ENCODE measurements at places on chromosomes 4 and X. TPM values are rescaled to one million over a fixed set of nuclear protein-coding genes. Genes with fewer than 3 reads are reported as not detected.
A peak's percentile ranks its signal among the peaks of the same experiment; 100 is the strongest.

The MAP7D2 gene
- total RNA-seq, result 0.75 TPM

DNA sequence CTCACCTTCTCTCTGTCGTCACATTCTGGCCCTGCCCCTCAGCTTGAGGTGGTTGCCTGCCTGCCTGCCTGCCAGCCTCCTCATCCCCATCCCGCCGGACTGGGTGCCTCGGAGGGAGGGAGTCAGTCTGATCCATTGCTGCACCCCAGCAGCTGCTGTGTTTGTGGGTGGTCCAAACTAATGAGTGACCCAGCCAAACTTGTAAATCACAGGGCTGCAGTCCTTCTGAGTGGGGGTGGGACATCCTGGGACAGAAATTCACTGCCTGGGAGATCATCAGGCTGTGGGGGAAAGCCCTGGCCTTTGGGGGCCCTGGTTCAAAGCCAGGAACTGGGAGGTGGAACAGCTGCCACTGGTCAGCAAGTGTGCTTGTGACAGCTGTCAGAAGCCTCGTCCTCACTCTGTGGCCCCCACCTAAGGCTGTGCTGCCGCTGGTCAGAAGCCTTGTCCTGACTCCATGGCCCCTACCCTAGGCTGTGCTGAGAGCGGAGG, 5.6 kb downstream of the GPR78 start:
- no peak for DNase-seq
- H3K4me1 ChIP-seq, result no peaks in the 10 kb centered on the region
- H3K4me3 ChIP-seq, result no peak overlapping the region

DNA sequence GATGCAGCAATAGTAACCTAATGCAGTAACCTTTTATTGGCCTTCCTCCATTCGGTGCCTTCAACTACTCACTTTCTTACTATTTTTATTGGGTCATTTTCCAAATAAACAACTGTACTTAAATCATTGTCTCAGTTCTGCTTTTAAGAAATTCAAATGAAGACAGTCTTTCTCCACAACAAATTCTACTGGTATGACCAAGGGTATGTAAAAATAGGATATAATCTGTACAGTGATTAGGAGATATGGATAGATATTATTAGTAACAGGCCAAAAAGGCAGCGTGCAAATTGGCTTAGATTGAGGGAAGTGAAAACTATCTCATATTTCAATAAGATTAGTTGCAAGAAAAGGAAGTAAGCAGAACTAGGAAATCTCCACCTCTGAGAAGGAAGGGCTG, 177.4 kb upstream of the PPP1R2C start:
- no peaks in the 10 kb centered on the region for H3K36me3 ChIP-seq
- DNase-seq, result no peak
- H3K4me3 ChIP-seq, result no peak overlapping the region
- H3K4me1 ChIP-seq, result no peaks in the 10 kb centered on the region

- H3K4me3 ChIP-seq, result no peak overlapping the region
- no peak overlapping the region for H3K27ac ChIP-seq
- H3K4me1 ChIP-seq, result no peaks in the 10 kb centered on the region
- H3K27me3 ChIP-seq, result no peaks in the 10 kb centered on the region
- no peak for DNase-seq
- H3K36me3 ChIP-seq, result no peaks in the 10 kb centered on the region
Observed at GRCh38 chrX:12446342-12447075, 308.2 kb downstream of the FRMPD4 start.

DNA sequence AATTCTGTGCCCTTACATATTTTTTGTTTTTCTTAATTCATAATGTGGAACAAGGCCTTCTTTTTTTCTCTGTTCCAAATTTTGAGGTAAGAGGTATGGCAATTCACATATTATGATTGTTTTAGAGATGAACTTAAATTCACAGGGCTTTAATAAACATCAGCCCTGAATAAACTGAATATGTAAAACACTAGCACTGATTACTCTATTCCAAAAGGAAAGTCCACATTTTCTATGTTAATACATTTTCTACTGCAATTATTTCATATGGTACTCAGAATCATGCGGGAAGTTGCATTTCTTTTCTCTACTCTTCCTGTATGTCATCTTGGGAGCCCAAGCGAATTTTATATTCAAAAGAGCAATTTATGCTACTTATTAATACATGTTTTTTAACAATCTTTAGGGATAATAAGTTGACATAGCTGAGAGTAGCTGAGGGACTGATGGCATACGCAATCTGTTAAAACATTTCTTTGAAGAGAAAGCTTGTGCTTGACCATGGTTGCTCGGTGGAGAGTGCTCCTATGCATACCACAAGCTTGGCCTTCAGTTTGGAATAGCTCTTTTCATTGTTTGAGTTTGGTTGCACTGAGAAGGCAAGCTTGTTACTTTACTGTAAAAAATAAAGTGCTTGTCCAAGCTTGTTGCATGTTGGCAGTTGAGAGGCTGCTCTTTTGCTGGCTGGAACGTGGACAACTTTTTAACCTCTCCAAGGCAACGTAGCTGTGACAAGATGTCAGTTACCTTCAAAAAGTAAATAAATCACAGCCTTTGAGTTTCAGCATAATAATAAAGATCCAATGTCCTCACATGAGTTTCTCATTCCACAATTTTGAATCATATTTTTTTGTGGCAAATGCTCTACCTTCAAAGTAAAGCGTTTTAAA, 196.3 kb upstream of the SPRY1 start:
- peak overlapping the region; percentile 40 for H3K27ac ChIP-seq
- no peaks in the 10 kb centered on the region for H3K36me3 ChIP-seq
- H3K27me3 ChIP-seq, result no peaks in the 10 kb centered on the region
- H3K4me3 ChIP-seq, result no peak overlapping the region
- no peaks in the 10 kb centered on the region for H3K4me1 ChIP-seq

DNA sequence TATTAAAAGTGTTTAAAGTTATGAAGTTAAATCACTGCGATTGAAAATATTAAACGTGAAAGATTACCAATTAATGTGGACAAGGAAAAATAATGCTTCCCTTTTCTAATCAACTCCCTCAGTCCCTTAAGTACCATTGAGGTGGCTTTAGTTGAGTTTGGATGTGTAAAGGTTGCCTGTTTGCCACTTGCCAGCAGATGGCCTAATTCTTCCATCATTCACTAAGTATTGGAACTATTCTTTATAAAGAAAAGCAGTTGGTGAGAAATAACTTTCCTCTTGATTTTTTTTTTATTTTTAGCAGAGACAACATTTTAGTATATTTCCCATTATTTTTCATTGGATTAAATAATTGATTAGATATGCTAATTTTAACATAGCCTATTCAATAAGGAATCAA, 295.9 kb upstream of the TACR3 start:
- no peaks in the 10 kb centered on the region for H3K27me3 ChIP-seq
- H3K27ac ChIP-seq, result no peak overlapping the region
- no peaks in the 10 kb centered on the region for H3K36me3 ChIP-seq
- no peaks in the 10 kb centered on the region for H3K4me1 ChIP-seq
- no peak overlapping the region for H3K4me3 ChIP-seq
- no peak for DNase-seq

- H3K27me3 ChIP-seq, result no peaks in the 10 kb centered on the region
- H3K4me1 ChIP-seq, result peaks cover 52% of the 10 kb centered on the region
- peak overlapping the region; percentile 77 for H3K27ac ChIP-seq
- no peak overlapping the region for H3K4me3 ChIP-seq
Observed at GRCh38 chr4:40577588-40578253, 51.9 kb downstream of the RBM47 start.

Data from esophagus squamous epithelium (tissue), 5 donors.